ENCODE measurements at places on chromosomes 7 and 10. TPM values are rescaled to one million over a fixed set of nuclear protein-coding genes. Genes with fewer than 3 reads are reported as not detected.

GRCh38 chr7:24703296-24703695, 54.0 kb downstream of the GSDME start:
- no peak for DNase-seq

GRCh38 chr10:35191523-35191922, 64.9 kb downstream of the CREM start:
- DNase-seq, result no peak

- peak; percentile 66 for DNase-seq
These were observed 350.8 kb downstream of the PLXNA4 start for GRCh38 chr7:132225216-132226030.

BMPER gene
- total RNA-seq, result 4.6 TPM

GRCh38 chr10:8449909-8450308, 395.4 kb downstream of the GATA3 start:
- no peak for DNase-seq

Data from stomach (tissue), 19 donors.